ENCODE measurements at places on chromosomes 6 and 20. TPM values are rescaled to one million over a fixed set of nuclear protein-coding genes. Genes with fewer than 3 reads are reported as not detected.

GRCh38 chr20:31652917-31653396, 15.2 kb downstream of the COX4I2 start:
- no peak for DNase-seq

DNA sequence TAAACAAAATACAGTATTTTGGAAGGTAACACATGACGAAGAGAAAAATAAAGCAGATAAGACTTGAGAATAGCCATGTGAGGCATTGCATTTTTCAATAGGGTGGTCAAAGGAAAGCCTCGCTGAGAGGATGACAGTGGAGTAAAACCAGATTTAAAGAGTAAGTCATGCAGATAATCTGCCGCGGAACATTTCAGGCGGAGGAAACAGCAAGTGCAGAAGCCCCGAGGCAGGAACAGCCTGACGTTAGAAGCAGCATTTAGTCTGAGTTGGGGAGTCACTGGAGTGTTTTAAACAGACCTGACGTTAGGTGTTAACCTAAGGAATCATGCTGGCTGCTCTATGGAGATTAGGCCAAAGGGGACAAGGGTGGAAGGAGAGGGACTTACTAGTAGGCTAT, 65.0 kb upstream of the VSTM2L start:
- DNase-seq: no peak

DNA sequence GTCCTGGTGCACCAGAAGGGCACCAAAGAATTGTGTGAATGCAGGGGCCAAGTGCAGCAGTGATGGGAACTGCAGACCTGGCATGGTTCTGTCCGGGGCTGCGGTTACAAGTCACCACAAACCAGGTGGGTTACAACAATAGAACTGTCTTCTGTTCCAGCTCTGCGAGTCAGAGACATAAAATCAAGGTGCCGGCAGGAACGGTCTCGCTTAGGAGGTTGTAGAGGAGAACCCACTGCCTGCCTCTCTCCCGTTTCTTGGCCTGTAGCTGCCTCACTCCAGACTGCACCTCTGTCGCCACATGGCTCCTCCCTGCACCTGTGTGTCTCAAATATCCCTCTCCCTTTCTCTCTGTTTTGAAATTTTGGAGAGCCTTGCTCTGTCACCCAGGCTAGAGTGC, 143.3 kb downstream of the TAF4 start:
- peak; percentile 13 for DNase-seq

GRCh38 chr6:3305831-3306230, 47.1 kb downstream of the PSMG4 start:
- DNase-seq: peak; percentile 2

DNA sequence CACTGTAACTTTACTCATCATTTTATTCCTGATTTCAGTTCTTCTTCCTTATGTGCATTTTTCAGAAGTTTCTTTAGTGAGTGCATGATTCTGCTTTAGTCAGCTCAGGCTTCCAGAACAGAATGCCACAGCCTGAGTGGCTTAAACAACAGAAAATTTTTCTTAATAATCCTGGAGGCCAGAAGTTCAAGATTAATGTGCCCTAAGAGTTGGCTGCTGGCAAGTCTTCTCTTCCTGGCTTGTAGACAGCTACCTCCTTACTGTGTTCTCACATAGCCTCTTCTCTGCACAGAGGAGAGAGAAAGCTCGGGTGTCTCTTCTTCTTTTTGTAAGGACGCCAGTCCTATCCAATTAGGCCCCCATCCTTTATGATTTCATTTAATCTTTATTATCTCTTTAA, 443.1 kb upstream of the RGS17 start:
- no peak for DNase-seq

DNA sequence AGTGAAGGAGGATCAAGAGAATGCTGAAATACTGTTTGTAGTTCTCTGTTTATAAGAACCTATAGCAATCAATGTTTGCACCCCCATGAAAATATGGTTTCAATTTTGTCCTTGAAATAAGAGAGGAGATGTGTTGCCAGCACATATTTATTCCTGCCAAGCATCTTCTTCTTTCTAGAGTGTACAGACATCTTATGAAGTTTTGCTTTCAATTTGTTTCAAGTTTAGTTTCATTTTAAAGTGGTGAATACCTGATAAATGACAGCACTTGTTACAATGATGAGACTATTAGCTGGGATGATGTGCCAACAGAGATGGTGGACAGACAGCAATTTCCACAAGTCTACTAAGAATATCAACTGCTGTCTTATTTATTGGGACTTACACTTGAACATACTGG, 39.2 kb upstream of the CENPW start:
- no peak for DNase-seq

- DNase-seq: peak; percentile 70
Measured at GRCh38 chr20:20076297-20077065, 24.1 kb downstream of the CFAP61 start.

DNA sequence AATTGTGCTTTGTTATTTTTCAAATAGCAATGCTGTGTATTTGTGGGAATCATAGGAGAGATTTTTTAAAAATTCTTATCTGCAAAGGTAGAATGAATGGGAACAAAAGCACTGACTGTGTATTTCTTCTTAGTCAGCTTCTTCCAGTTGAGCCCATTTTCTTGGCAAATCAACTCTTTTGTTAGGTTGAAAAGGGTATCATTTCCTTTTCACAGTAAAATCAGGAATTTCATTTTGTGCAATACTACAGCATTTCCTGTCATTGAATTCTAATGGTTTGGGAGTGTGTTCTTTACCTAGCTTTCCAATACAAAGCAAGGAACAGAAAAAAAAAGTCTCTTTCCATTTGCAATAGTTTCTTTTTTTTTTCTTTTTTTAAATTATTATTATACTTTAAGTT, 19.0 kb upstream of the EXOC2 start:
- no peak for DNase-seq

DNA sequence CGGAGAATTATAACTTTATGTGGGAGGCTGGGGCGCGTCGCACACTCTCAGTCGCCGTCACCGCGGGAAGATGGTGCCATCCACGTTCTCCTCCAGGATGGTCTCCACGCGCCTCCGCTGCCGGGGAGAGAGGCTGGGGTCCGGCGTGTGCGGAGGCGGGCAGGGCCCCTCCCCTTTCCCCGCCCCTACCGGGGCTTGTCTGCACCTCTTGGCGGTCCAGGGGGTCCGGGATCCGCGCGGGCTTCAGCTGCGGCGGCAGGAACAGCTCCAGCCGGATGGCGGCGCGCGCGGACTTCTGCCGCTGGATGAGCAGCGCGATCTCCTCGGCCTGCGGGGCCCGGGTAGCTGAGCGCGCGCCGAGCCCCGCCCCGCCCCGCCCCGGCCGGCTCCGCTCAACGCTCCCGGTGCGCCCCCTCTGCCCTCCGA, 807 bp downstream of the LKAAEAR1 start:
- peak; percentile 90 for DNase-seq

DNA sequence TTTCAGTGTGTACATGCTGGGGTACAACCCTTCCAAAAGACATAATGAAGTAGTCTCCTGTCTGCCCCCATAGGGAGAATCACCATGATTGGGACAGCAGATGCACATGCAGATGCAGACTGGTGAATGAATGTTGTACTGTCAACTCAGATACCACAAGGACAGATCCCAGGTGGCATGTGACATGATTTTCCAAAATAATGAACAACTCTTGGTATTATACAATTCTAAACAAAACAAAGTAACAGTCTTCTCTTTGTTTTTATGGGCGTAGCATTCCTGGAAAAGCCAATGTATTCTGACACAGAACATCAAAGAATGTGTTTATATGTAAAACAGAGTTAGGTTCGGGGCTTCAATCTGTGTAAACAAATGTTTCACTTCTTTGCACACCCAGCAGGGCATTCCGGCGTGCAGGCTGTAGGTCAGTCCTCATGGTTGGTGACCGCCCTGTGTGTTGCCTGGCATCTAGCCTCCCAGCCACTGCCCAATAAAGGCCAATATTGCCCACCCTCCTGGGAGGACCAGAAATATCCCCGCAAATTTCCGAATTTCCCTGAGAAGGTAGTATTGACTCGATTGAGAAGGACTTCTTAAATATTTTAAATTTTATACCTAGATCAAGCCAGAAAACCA, 127.7 kb downstream of the KLHL32 start:
- no peak for DNase-seq

DNA sequence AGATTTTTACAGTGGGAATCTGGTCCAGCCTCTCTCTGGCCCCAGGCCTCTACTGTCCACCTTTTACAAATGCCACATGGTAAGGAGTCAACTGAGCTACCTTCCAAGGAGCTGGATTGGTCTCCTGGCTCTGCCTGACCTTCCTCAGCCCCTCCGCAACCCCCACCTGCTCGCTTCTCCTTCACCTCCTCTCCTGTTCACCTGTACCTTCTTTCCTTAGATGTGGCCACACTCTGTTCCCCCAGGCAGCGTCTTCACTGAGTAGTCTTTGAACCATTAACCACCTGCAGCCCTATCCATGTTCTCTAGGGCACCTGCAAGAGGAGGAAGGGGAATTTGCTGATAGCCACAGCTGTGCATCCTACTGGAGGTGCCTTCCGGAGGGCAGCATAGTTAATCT, 55.3 kb upstream of the DDR1 start:
- DNase-seq: no peak

GRCh38 chr20:2816583-2817340, 598 bp downstream of the TMEM239 start:
- DNase-seq: no peak

- DNase-seq: no peak
Measured at GRCh38 chr6:7547315-7547714, 5.8 kb downstream of the DSP start.

- no peak for DNase-seq
Measured at GRCh38 chr20:2331106-2331505, 35.3 kb downstream of the TGM3 start.

DNA sequence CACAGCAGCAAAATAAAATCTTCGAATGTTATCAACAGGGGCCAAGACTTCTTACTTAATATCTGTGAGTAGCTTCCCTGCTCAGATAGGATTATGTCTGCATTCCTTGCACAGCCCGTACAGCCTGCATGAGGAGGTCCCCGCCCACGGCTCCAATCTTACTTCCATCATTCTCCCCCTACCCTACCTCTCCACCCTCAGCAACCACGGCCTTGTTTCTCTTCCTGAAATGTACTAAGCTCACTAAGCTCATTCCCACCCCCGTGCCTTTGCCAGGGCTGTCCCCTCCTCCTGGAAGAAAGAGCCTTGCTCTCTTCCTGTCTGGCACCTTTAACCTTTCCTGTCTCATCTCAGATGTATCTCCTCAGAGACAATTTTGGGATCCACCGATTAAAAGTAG, 120.4 kb downstream of the BCAS1 start:
- no peak for DNase-seq

GRCh38 chr20:20321134-20321533, 46.8 kb upstream of the INSM1 start:
- no peak for DNase-seq

DNA sequence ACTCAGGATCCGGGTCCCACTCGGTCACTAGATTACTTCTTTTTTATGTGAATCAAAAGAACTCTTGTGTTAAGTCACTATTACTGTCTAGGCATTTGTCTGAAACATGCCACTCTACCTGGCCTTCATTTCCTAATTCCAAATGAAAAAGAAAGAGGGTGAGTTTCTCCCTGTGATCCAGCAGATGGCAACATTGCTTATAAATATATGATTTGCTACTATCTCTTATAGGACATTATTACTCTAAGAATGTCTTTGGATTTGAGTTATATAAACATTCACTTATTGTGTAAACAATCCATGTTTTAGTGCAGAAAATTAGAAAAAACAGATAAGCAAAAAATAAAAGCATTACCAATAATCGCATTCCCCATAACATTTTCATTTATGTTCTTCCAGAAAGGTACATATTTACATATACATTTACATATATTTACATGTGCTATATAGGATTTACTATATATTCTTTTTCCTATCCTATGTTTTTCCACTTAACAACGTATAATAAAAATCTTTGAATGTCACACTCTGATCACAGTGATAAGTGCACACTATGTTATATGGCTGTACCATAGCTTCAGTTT, 66.9 kb downstream of the FAXC start:
- DNase-seq: no peak

- no peak for DNase-seq
Measured at GRCh38 chr6:96563853-96564252, 925 bp downstream of the FHL5 start.

- DNase-seq: no peak
Measured at GRCh38 chr6:67679566-67680296, 955.4 kb upstream of the ADGRB3 start.

GRCh38 chr6:136180704-136181511, 69.2 kb downstream of the MTFR2 start:
- DNase-seq: no peak

DNA sequence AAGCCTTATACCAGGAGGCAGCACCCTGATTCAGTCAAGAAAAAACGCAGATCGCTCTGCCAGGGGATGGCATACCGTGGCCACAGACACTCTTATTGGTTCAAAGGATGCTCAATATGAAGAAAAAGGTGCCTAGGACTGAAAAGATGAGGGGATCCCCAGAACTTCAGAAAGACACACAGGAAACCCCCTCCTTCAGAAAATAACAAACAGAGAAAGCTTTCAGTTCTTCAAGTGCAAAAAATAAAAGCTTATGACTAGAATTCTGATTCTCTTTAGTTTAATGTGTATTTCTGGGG, 17.7 kb upstream of the MYB start:
- DNase-seq: no peak

DNA sequence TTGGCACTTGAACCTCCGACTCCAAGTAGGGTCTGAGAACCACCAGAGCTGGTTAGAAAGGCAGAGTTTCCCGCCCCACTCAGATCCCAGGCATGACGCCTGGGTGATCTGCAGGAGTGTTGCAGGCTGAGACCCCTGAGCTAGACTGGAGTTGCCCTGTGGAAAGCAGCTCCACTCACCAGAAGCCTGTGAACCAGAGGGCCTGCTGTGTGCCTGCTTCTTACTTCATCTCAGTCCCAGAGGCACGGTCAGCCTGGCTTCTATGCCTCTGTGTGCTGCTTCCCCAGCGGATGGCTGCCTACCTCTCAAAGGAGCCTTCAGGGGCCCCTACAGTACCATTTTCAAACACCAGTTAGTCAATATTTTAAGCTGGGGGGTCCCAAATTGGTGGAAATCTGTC, 15.6 kb upstream of the CCN6 start:
- DNase-seq: no peak

Gene C6orf132
- total RNA-seq: 0.25 TPM

Gene TOX2
- total RNA-seq: 11.0 TPM

Gene BNIP5
- not detected for total RNA-seq

Gene RBBP9
- total RNA-seq: 22.9 TPM

Gene ZBP1
- not detected for total RNA-seq

Gene DEFB121
- total RNA-seq: not detected

Gene SIRPG
- total RNA-seq: not detected

Gene SIRPB1
- not detected for total RNA-seq

Gene COL19A1
- total RNA-seq: 0.78 TPM

Gene SLC32A1
- total RNA-seq: 0.59 TPM

Gene C6orf118
- total RNA-seq: not detected

Gene MCHR2
- not detected for total RNA-seq

Gene IL17F
- not detected for total RNA-seq

Gene PRR18
- total RNA-seq: not detected

Gene ZNF318
- 26.3 TPM for total RNA-seq

Gene MAP7
- total RNA-seq: 2.2 TPM

Gene C6orf58
- not detected for total RNA-seq

Gene SNAP25
- total RNA-seq: 61.0 TPM

All from glutamatergic neuron (in vitro differentiated cells).